ENCODE measurements at places on chromosomes 2 and 18.

- DNase-seq: peak; percentile 80
These were observed at the start of gene SP140L for GRCh38 chr2:230326453-230327417. Gene SP140L, plus strand, starts transcription at chr2:230327193. Its CDS starts 77 bp downstream, at chr2:230327270.

DNA sequence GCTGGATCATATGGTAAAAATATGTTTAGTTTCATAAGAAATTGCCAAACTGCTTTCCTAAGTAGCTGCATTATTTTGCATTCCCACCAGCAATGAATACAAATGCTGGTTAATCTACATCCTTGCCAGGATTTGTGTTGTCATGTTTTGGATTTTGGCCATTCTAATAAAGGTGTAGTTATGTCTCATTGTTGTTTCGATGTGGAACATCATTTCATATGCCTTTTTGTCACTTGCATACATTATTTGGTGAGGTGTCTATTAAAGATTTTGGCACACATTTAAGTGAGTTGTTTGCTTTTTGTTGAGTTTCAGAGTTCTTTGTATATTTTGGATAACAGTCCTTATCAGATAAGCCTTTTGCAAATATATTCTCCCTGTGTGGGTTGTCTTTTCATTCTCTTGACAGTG is 299.2 kb upstream of the TFPI start:
- DNase-seq: no peak

GRCh38 chr18:37613253-37613565 is 47.6 kb upstream of the CELF4 start:
- DNase-seq: no peak

DNA sequence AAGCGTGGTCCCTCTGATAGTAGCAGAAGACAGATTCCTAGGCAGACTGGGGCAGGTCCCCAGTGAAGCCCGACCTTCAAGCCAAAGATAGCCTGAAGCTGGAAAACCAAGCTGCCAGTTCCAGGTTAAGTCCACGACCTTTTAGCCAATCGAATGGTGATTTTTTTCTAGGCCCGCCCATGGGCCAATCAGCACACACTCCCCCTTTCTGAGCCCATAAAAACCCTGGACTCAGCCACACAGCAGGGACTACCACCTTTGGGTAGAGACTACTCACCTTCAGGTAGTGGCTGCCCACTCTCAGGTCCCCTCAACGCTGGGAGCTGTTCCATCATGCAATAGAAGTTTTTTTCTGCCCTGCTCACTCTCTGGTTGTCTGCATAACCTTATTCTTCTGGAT is 14.5 kb upstream of the ADI1 start:
- no peak for DNase-seq

DNA sequence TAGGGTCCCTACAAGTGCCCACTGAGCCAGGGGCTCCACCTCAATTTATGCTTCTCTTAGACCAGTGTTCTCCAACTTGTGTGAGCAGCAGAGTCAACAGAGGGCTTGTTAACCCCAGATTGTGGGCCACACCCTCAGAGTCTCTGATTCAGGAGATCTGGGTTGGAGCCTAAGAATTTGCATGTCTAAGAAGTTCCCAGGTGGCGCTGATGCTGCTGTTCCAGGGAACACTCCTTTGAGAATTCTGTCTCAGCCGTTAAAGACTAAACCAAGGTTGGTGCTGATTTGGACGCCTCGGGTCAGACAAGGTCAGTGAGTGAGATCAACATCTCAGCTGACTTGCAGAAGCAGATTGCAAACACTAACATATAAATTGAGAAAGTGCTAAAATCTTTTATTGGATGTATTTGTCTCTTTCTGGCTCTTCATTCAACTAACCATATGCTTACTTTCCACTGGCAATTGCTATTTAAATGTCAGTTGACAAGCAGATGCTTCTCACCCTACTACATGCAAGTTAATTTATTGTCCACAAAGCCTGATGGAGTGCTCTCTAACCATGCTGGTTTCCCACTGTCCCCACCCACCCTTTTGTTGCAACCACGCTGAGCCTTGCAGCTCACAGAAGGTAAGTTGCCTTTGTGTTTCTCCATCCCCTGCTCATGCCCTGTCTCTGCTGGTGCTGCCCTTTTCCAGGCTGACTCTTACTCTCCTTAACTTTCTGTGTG is 31.5 kb downstream of the LYPD1 start:
- DNase-seq: no peak

DNA sequence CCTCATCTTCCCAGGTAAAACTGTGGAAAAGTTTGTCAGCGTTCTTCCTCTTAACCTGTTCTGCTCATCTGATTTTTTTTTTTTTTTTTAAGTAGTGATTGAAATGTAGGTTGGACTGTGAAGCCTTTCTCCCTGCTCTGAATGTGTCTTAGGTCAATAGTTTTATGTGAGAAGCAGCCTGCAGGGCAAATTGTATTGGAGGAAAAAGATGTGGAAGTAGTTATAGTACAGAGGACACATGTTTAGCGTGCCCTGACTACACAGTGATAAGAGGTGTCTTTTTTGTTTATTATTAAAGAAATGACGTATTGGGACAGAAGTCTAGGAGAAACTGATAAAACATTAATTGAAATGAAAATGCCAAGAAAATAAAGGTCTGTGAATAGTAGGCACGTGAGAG is 1.5 kb downstream of the MTA3 start:
- DNase-seq: no peak

DNA sequence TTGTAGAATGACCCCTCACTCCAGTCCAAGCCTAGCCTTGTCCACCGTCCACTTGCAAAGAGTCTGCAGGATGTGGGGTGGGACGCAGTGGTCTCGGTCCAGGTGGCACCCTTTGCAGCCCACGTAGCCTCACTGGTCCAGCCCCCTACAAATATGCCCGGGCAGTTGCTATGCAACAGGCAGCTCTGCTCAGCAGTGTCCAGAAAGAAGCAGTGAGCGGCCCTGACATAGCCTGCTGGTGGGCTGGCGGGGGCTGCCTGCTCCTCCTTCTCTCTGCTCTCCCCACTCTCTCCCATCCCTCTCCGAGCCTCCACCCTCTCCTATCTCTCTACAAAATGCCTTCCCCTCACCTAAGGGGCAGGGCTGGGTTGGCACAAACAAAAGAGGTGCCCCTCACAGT is 233.4 kb downstream of the CELF4 start:
- no peak for DNase-seq

- no peak for DNase-seq
These were observed 97.1 kb upstream of the RBMS1 start for GRCh38 chr2:160590664-160591063.
